ENCODE measurements at places on chromosomes 13 and 19.

DNA sequence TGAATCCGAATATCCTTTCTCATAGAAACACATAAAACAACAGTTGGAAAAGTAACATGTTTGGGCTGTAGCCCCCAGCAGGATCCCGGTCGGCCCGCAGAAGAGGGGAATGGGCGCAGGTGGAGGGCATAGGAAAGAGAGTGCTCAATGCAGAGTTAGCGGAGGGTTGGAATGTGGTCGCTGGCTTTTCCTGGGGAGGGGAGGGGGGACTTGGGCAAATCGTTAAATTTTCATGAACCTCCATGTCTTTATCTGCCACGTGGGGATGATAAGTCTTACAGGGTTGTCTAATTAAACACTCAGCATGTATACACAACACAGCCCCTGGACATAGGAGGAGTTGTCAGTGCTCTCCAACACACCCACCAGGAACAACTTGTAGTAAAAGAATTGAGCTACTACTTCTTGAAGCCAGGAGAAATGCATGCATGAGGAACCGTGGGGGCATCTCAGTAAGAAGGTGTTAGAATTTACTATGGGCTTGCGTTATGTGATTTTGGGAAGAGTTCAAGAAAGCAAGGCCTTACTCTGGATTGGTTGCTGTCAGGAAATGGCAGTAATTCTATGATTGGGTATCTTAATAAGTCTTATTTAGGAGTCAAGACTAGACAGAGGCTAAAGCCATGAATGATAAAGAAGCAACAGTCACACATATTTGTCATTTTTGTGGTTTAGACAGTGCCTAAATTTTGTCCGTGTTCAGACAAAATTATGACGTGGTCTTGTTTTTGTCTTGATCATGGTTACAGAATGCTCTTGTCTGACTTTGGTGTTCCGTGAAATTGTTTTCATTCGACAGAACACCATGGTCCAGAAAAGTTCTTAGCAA is 671 bp upstream of the SLC46A3 start:
- DNase-seq, result no peak

DNA sequence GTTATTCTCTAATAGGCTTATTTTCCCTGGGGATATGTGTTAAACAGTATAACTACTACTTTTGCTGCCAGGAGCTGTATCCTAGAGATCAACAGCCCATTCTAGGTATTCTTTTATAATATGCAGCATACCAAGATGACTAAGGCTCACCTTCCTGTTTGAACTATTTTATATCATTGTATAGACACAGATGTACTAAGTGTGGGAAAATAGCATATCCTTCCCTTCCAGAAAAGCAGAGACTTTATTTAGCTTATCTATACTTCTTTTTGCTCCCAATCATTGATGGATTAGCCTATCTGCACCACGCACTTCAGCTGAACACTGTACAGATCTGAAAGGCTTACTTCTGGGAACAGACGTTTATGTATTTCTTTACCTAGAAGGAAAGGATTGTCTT is 82.6 kb downstream of the MAB21L1 start:
- no peak for DNase-seq

- DNase-seq, result no peak
Observed at GRCh38 chr13:95156208-95156607, 145.0 kb downstream of the ABCC4 start.

DNA sequence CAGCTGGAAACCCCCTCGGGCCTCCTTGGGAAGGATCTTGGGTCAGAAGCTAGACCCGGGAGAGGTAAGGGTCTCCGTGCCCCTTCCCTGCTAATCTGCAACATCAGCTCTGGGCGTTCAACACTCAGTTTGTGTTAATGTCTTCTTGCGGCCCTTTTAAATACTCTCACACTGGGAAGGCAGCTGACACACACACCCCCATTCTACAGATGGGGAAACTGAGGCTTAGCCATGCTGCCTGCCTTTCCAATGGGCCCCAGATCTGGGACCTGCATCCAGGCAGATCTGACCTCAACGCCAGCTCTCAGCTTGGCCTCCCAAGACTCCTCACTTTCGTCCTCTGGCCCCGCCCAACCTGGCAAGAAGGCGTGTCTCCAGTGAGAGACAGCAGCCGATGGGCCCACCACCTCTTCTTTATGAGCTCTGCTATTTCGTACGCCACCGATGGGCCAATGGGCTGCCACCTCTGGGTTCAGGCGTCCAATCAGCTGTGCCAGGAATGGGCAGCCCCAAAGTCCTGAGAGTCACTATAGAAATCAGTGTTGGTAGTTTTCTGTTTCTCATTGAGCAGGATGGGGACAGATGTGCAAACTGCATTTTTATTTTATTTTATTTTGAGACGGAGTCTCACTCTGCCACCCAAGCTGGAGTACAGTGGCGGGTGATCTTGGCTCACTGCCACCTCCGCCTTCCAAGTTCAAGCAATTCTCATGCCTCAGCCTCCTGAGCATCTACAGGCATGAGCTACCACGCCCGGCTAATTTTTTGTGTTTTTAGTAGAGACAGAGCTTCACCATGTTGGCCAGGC is 43.8 kb downstream of the DNM2 start:
- DNase-seq, result no peak

DNA sequence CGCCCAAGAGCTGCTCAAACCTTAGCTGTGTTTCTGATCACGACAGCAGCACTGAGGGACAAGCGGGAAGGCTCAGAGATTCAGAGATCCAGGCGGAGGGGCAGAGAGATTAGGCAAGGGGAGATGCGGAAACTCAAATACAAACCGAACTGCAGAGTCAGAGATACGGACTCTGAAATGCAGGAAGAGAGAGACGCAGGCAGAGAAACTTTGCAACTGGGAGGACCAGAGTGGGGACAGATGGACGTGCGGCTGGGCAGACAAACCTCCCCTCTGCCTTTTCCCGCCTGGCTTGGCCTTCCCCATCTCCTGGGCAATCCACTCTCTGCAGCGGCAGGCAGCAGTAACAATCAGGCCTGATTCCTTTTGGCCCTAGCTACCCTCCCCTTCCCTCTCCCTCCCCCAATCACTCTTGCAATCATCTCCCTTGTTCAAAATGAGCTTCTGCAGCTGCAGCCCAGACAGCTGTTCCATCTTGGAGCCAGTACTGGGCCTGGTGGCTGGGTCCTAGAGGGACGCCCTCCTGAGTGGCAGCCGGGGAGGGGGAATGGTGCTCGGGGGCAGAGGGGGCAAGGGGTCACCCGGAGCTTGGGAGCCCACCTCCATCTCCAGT is 29.7 kb downstream of the OLFM2 start:
- no peak for DNase-seq

DNA sequence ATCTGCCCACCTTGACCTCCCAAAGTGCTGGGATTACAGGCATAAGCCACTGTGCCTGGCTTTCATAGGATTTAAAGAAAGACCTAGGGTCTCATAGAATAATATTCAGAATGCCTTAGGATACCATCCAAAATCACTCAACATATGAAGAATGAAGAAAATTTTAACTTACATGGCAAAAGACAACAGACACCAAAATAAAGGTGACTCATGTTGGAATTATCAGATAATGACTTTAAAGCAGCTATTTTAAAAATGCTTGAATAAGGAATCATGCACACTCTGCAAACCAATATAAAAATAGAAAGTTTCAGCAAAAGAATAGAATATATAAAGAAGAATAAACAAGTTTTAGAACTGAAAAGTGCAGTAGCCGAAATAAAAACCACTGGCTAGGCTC is 29.3 kb downstream of the ZNF566 start:
- DNase-seq, result no peak

GRCh38 chr13:94556621-94557020 is 39.3 kb downstream of the TGDS start:
- DNase-seq, result no peak

GRCh38 chr13:52173373-52173772 is 14.0 kb upstream of the NEK3 start:
- no peak for DNase-seq

GRCh38 chr19:18155095-18156087 is 2.4 kb downstream of the PIK3R2 start:
- no peak for DNase-seq

DNA sequence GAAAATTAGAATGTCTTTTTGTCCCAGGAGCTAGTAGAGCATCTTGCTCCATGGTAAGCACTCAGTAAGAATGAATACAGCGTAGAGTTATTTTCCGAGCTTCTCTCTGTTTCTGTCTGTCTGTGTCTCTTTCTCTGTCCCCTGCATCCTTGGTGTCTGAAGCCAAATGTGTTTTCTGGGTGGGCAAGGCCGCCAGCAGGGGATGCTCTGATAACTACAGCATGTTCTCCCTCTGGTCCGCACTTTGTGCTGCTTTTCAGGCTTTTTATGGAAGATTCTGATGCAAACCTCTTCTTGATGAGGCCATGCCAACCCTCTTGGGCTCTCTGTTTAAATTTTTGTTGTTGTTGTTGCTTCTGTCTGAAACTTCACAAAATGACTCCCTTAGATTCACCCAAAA is 142.8 kb upstream of the UBL3 start:
- no peak for DNase-seq

DNA sequence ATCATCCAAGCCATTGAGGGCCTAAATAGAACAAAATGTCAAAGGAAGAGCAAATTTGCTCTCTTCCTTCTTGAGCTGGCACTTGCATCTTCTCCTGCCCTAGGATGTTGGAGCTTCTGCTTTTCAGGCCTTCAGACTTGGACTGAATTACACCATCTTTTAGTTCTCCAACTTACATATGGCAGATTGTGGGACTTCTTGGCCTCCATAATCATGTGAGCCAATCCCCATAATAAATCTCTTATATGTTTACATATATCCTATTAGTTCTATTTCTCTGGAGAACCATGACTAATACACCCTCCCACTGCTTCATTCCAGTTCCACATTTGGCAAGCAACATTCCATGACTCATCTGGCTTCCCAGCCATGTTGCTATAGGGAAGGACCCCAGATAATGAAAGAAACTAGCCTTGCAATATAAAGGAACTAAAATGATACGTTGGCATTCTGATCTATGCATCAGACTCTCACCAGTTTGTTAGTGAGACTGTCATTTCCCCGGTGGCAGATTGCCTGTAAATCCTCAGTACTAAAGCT is 11.0 kb upstream of the ACOD1 start:
- no peak for DNase-seq

- no peak for DNase-seq
Observed at GRCh38 chr13:31739226-31739625, at the start of gene RXFP2. TSS of gene RXFP2 (plus strand) at chr13:31739526. CDS start at chr13:31739613, 87 bp downstream.

GRCh38 chr13:113939944-113940297 is 34.0 kb downstream of the C13orf46 start:
- DNase-seq, result no peak

DNA sequence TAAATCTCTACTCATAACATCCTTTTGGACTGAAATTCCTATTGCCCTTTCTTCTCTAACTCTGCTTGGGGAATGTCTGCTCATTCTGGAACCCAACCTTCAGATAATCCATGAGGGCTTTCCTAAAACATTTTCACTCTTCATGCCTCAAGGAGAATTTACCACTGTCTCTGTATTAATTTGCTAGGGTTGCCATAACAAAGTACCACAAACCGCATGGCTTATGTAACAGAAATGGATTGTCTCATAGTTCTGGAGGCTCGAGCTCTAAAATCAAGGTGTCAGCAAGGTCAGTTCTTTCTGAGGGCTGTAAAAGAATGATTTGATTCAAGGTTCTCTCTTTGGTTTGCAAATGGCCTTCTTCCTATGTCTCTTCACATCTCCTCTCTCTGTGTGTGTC is 209.7 kb downstream of the LACC1 start:
- no peak for DNase-seq

DNA sequence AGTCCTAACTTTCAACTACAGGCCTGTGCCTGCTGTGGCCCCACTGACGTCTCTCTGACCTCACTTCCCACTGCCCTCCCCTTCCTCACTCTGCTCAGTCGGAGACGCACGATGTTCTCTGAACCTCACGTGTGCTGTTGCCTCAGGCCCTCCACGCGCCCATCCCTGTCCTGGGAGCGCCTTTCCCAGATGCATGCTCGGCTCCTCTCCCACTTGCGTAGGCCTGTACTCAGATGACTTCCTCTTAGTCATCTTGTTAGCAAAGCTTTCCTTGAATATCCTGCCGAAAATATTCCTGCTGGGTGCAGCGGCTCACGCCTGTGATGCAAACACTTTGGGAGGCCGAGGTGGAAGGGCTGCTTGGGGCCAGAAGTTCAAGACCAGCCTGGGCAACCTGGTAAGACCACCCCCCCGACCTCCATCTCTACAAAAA is 9.3 kb upstream of the SYT5 start:
- DNase-seq, result no peak

- no peak for DNase-seq
Observed at GRCh38 chr19:40144947-40145748, 46.1 kb upstream of the MAP3K10 start.

DNA sequence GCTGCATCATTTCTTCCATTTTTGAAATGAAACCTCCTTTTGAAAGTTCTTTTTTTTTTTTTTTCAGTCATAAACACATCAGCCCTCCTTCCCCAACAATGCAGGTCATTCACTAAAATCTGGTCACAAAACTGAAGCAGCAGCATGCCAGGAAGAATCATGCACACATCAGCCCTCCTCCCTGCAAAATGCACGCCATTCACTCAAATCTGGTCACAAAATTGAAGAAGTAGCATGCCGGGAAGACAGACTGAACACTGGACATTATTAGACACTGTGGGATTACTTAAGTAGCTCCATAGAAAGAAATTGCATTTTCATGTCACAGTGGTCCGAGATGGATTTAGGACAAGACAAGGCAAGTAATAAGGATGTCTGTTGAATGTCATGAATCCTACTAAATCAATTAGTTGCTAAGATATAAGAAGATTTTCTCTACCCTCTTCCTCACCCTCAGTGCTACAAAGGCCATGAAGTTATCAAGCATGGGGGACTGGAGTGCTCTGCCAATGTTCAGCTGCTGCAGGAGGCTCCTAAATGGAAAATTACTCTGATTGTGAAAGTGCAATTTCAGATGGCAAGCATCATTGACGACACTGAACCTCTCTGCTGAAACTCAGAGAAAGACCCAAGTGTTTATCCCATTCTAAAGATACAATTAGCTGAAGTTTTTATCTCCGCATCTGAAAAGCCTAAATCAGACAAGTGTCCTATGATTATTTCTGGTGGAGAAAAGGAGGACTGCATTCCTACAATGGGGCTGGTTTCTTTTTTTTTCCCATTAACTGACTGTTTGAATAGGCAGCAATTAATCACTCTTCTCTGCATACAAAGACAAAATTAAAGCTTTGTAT is 913.2 kb downstream of the DIAPH3 start:
- DNase-seq, result no peak

GRCh38 chr13:113421673-113422270 is 31.5 kb downstream of the ADPRHL1 start:
- DNase-seq, result no peak

- no peak for DNase-seq
Observed at GRCh38 chr13:34176633-34177032, 358.7 kb downstream of the RFC3 start.

DNA sequence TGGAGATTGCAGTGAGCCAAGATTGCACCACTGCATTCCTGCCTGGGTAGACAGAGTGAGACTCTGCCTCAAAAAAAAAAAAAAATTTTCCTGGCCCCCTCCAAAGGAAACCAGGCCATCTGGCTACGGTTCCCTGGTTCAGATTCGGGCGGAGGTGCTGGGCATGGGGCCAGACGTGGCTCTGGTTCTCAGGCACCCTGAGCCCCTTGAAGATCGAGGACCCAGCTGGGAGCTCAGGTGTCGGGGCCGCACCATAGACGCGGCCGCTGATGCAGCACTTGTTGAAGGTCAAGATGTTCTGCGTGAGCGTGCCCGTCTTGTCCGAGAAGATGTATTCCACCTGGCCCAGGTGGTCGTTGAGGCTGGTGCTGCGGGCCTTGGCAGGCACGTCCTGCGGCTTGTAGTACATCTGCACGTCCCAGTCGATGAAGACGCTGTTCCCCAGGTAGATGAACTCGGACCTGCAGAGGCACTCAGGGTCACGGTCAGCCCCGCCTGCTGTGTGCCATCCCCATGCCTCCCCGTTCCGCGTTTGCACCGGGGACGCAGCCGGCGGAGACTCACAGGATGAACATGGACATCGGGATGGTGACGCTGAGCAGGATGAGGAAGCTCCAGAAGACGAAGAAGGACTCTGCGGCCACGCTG is 12.3 kb downstream of the ATP8B3 start:
- no peak for DNase-seq

All from stimulated activated CD4-positive, alpha-beta T cell treated with anti-CD3 and anti-CD28 coated beads, TNF-alpha, amount 100 ng/mL, for 48 hours (primary cell).